A673 (cell line): ENCODE measurements at places on chromosomes 3 and 15. TPM values are rescaled to one million over a fixed set of nuclear protein-coding genes. Genes with fewer than 3 reads are reported as not detected.

The TF gene
- total RNA-seq = 0.11 and 0.13 TPM in 2 replicates

The GOLGA6L9 gene
- total RNA-seq = 3.8 and 5.4 TPM in 2 replicates

The ZNF660 gene
- 4.1 and 5.8 TPM in 2 replicates for total RNA-seq

The SCAANT1 gene
- total RNA-seq = not detected in 2 replicates

The FURIN gene
- total RNA-seq = 59.0 and 63.4 TPM in 2 replicates

The GPR171 gene
- total RNA-seq = not detected in 2 replicates

The ADGRG7 gene
- 2.4 and 2.7 TPM in 2 replicates for total RNA-seq

The PPP1R14D gene
- not detected in 2 replicates for total RNA-seq

The GHSR gene
- not detected in 2 replicates for total RNA-seq

The VWA5B2 gene
- 0.13 TPM in 1 of 2 replicates, not detected in the other for total RNA-seq

The ARHGEF26 gene
- 15.9 and 20.7 TPM in 2 replicates for total RNA-seq

The BCL2A1 gene
- not detected in 2 replicates for total RNA-seq

The GCNT3 gene
- total RNA-seq = not detected in 2 replicates

The PAQR5 gene
- total RNA-seq = 16.0 and 19.1 TPM in 2 replicates

The HACL1 gene
- total RNA-seq = 18.6 and 22.0 TPM in 2 replicates

The SEMA3G gene
- total RNA-seq = 0.07 TPM in 1 of 2 replicates, not detected in the other

The GOLGA6L7 gene
- total RNA-seq = not detected in 2 replicates

The AP3B2 gene
- 19.0 and 22.0 TPM in 2 replicates for total RNA-seq

The CPNE9 gene
- total RNA-seq = not detected in 2 replicates

The WHAMM gene
- 5.1 and 5.4 TPM in 2 replicates for total RNA-seq

The COL7A1 gene
- total RNA-seq = 16.4 and 24.8 TPM in 2 replicates

The GP9 gene
- not detected in 2 replicates for total RNA-seq

The PCOLCE2 gene
- 5.0 and 6.4 TPM in 2 replicates for total RNA-seq
